ENCODE measurements at places on chromosomes 7 and 10.

- no peak for DNase-seq
Measured at GRCh38 chr7:144907577-144907976, 71.7 kb upstream of the TPK1 start.

DNA sequence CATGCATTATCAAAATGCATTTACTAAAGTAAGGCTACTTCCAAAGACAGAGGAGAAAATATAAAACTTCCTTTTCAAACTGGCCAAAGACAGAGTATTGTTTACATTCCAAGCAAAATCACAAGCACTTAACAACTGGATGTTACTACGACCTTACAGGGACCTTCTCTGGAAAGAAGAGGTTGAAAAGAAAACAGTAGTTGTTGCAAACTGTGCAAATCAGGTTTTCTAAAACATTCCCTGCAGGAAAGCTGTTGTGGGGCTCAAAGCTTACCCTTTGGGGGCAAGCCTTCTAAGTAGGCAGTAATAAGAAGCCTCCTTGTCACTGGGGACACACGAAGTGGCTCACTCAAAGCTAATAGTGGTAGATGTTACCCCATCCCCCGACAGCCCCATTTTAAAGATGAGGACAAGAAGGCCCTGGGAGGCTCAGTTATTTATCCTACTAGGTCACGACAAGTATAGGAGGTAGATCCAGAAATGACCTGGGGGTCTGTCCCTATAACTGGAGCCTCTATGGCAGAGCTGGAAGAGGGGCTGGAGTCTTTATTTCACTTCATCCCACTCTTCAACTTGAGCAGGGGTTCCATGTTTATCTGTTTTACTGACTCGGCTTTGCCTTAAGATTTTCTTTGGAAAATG, 46.6 kb downstream of the ATXN7L1 start:
- peak; percentile 15 for DNase-seq

- no peak for DNase-seq
Measured at GRCh38 chr7:124390301-124390700, 357.4 kb upstream of the TMEM229A start.

DNA sequence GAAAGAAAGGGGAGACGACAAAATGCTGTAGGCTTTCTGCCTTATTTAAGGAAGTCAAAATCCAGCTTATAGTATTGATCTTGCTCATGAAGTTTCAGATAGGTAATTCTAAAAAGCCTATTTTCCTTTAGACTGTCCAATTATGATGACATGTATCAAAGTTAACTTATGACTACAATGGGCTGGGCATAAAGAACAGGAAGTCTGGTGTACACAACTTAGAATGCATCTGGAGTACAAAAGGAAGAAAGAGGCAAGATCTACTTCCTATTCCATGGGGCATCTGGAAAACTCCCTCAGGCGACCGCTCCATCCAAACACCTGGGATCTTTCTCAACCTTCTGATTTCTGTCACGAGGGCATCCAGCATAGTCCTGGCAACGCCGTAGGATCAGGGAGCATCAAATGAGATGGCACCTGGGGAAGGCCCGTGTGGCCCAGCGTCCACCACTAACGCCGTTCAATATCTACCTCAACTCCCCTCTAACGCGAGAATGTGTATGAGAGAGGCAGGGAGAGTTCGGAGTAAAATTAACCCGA, 512 bp downstream of the FAM24B start:
- DNase-seq, result no peak

DNA sequence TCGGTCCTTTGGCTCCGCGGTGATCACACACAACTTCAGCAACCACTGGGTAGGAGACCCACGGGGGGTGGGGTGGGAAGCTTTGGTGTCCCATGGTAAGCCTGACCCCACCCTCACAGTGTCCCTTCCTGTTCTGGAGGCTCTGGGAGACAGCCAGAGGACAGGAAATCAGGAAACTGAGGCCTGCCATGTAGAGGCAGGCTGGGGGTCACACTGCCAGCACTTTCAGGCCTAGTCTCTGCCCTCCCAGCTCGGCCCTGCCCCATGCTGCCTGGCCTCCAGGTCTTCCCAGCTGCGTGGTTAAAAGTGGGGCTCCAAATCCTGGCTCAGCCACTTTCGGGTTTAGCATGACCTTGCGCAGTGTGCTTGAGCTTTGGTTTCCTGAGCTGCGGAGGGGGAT, 10.9 kb downstream of the AQP1 start:
- no peak for DNase-seq

- no peak for DNase-seq
Measured at GRCh38 chr10:21146436-21146789, 249.3 kb upstream of the NEBL start.

DNA sequence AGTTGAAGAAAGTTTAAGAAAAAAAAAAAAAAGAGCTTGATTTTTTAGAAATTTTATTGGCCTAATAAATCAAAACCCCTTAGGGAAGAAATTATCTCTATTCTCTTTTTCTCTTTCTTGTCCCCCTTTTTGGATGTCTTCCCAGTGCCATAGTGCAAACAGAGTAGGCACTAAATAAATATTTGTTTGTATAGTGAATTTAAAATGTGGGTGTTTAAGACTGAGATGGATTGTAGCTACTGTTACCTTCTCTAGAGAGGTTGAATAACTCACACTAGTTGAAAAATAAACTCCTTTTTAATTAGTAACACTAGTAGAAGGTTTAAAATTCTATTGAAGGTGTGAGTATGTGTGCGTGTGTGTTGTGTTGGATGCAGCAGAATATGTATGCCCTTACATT, 783.8 kb downstream of the NXPH1 start:
- no peak for DNase-seq

GRCh38 chr7:91047636-91048035, 216.6 kb upstream of the FZD1 start:
- peak; percentile 14 for DNase-seq

DNA sequence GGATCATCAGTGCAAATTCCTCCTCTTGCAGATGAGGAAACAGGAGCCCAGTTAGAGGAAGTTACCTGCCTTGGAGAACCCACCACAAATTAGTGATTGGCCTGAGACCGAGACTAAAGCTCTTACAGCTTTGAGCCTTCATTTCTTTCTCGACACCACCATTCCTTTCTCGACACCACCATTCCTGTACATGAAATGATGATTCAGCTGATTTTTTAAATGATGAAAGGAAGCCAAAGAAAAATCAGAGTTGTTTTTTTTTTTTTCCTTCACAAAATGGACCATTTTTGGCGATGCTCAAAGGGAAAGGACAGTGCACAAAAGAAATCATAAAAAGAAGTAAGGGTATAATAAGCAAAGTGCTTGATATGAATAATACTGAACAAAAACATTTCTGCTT, 1080.2 kb upstream of the AUTS2 start:
- no peak for DNase-seq

- no peak for DNase-seq
Measured at GRCh38 chr7:8773518-8773917, 340.1 kb downstream of the NXPH1 start.

DNA sequence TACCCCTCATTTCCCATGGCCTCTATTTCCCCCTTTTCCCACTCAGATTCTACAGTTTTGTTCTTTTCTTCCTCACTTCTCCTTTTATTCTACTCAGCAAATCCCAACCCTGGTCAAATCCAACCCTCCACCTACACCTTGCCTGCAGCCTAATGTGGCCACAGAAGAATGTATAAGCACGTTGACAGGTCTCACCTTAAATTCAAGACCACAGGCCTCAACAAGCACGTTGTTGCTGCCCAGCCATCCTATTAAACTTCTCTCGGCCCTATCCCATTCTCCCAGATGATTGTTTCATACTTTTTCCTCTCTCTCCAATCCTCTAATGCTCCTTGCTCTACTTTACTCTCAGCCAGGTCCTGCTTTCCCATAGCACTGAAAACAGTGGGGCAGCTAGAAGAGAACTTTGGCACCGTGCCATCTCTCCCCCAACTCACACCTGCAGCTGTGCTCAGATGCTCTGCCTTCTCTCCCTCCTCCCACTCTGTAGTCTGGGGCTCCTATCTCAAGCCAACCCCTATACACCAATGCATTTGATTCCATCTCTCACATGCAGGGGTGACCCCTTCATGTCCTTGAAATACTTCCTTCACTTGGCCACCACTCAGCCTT, 6.8 kb upstream of the EIF3A start:
- DNase-seq, result no peak

- no peak for DNase-seq
Measured at GRCh38 chr10:69315100-69315542, 36.8 kb downstream of the HK1 start.

- DNase-seq, result no peak
Measured at GRCh38 chr7:44394112-44394447, 68.7 kb upstream of the CAMK2B start.

DNA sequence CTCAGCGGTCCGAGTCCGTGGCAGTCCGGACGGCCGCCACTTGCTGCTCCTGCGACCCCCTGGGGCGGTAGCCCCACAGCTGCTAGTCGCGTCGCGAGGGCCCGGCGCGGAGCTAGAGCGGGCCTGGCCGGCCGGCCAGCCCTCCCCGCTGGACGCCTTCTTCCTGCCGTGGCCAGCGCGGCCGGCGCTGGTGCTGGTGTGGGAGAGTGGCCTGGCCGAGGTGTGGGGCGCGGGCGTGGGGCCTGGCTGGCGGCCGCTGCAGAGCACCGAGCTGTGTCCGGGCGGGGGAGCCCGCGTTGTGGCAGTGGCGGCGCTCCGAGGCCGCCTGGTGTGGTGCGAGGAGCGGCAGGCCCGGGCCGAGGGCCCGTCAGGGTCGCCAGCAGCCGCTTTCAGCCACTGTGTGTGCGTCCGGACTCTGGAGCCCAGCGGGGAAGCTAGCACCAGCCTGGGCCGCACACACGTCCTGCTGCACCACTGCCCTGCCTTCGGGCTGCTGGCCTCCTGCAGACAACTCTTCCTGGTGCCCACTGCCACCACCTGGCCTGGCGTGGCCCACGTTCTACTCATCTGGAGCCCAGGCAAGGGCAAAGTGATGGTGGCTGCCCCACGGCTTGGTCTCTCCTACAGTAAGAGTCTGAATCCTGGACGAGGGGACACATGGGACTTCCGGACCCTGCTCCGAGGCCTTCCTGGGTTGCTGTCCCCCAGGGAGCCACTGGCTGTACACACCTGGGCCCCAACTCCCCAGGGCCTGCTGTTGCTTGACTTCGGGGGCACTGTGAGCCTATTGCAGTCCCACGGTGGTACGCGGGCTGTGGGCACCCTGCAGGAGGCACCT, 631 bp downstream of the HPS6 start:
- peak; percentile 17 for DNase-seq

- peak; percentile 53 for DNase-seq
Measured at GRCh38 chr10:103833731-103834365, 21.5 kb downstream of the SH3PXD2A start.

- no peak for DNase-seq
Measured at GRCh38 chr7:25386311-25386744, 158.0 kb upstream of the NPVF start.

DNA sequence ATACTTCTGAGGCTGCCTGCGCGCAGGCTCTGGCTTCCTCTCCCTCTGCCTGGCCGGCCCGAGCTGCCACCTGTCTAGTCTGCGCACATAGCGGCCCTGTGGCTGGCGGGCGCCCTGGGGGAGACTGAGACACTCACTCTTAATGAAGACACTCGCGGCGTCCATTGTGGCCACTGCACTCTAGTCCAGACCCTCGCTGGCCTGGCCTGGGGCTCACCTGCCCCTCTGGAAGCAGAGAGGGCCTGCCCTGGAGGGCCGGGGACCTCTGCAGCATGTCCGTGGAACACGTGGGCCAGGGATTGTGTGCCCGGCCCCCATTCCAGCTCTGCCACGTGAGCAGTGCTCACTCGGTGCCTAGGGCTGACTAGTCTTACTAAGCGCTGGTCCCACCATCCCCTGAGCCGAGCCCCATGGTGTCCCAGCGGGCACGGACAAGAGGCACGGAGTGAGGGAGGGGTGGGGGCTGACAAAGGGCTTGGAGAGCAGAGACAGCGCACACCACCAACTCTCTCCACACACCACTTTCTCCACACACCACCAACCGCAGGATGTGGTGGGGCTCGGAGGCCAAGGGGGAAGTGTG, 149.3 kb downstream of the ELFN1 start:
- DNase-seq, result no peak

GRCh38 chr10:114706458-114707055, 48.5 kb upstream of the ABLIM1 start:
- peak; percentile 10 for DNase-seq

DNA sequence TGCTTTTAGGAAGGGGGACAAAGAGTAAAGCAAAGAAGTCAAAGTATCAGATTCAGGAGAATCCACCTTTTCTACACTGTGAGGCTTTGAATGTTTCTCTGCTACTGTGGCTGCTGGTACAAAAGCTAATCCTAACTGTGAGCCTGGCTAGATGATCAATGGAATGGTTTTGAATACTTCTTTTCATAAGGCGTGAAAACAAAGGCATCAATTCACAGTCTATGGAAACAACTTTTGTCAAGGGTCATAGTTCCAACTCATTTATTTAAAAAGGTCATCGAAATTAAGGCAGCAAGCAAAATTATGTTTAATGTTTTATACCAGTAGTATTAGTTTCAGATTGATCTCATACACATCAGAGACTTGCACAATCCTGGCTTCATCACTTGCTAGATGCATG, 118.1 kb downstream of the CTTNBP2 start:
- no peak for DNase-seq

GRCh38 chr10:14838582-14839304, 637 bp downstream of the HSPA14 start:
- peak; percentile 4 for DNase-seq

DNA sequence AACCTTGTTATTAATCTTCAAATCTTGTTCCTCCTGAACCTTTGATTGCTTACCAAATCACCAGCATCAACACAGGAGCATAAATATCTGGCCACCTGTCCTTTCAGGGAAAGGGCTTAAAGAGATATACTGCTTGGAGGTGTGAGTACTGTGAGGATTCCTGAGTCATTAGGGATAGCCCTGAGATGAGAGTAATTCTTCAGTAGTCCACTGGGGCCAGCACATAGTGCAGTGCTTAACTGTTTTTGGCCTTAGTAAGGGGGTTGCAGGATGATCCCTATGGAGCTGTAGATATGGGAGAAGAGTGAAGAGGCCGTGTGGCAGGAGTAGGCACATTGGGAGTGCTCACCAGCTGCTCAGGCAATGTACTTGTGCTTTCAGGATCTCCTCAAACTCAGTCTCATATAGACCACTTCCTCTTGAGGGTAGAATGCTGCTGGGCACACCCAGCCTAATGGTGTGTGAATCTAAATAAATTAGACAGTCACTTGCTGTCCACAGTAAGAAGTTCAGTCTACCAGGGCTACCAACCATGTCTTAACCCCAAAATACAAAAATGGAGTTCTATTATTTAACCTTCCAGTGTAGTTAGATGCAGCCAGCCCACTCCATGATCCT, 26.5 kb upstream of the GPR141 start:
- DNase-seq, result no peak

- peak; percentile 56 for DNase-seq
Measured at GRCh38 chr10:26969145-26969926, 108.6 kb upstream of the ABI1 start.

DNA sequence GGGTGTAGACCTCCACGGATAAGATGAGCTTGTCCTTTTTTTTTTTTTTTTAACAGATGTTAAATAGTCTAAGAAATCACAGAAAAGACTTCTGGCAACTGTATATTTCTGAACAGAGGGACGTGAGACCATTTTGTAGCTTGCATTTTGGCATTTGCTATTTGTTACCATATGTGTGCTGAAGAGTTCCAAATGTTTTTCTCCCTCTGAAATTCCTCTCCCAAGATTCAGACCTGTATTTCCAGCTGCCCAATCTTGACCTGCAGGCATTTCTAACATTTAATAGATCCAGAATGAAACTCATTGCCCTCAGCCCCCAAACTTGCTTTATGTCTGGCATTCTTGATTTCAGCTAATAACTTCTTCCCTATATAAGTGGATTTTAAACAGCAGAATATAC, 223.1 kb upstream of the FZD1 start:
- no peak for DNase-seq
